Left ventricle myocardium inferior (tissue), 1 donor: ENCODE measurements at places on chromosomes 13 and 19. TPM values are rescaled to one million over a fixed set of nuclear protein-coding genes. Genes with fewer than 3 reads are reported as not detected.

Gene GNG7
- total RNA-seq = 46.6 TPM

GRCh38 chr13:84994582-84994981 lies 804.6 kb downstream of the SLITRK6 start:
- no peak overlapping the region for H3K27ac ChIP-seq
- no peaks in the 10 kb centered on the region for H3K36me3 ChIP-seq
- no peaks in the 10 kb centered on the region for H3K27me3 ChIP-seq
- H3K4me3 ChIP-seq = no peak overlapping the region
- H3K4me1 ChIP-seq = no peaks in the 10 kb centered on the region

Gene MFSD12
- total RNA-seq = 23.5 TPM

Gene SHISA7
- not detected for total RNA-seq

DNA sequence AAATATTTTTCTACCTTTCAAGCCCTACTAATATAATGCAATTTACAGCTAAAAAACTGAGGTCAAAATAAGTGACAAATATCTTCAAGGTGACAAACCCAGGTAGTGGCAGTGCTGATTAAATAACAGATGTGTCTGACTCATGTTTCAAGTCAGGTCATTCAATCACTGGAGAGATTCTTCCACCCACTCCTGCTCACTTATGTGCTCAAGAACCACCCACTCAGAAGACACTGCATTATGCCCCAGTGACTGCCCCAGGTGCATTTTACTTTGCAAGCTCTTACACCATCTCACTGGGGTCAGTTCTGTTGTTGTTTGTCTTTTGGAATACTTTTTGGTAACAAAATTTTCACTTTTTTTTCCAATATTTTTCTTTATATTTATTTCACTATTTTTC lies 2.2 kb downstream of the ZNF100 start:
- no peak overlapping the region for H3K27ac ChIP-seq
- peaks cover 40% of the 10 kb centered on the region for H3K36me3 ChIP-seq
- no peaks in the 10 kb centered on the region for H3K27me3 ChIP-seq
- H3K4me1 ChIP-seq = peaks cover 26% of the 10 kb centered on the region
- no peak overlapping the region for H3K4me3 ChIP-seq
- no peak for DNase-seq
